ENCODE measurements at places on chromosomes 11 and 22.

DNA sequence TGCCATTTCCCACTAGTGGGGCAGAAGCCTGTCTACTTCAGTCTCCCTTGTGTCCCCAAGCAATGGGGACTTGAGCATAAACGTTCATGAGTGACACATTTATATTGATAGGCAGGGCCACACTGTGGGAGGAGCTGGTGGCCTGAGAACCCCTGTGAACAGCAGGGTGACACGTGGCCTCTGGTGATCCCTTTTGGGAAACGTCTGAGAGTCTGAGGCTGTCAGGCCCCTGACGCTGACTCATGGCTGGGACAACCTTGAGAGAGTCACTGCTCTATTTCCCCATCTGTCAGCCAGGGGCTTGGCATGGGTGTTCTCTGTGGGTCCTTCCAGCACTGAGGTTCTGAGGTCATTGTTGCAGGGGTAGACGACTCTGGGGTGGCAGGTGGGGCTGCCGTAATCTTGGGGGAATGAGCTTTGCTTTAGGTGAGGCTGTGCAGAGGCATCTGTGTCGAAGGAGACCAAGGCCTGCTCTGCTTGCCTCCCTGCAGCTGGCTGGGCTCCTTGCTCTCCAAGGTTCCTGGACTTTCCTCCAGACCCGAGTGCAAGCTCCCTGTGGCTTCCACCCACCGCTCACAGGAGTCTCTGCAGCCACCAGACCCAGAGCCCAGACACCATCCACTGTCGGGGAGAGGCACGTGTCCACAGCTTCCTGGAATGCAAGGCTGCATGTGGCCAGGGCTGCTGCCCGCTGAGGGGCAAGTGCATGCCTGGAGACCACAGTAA is 54.7 kb downstream of the SMIM38 start:
- DNase-seq: no peak

GRCh38 chr11:104934594-104934993 is 33.8 kb downstream of the CASP4 start:
- no peak for DNase-seq

DNA sequence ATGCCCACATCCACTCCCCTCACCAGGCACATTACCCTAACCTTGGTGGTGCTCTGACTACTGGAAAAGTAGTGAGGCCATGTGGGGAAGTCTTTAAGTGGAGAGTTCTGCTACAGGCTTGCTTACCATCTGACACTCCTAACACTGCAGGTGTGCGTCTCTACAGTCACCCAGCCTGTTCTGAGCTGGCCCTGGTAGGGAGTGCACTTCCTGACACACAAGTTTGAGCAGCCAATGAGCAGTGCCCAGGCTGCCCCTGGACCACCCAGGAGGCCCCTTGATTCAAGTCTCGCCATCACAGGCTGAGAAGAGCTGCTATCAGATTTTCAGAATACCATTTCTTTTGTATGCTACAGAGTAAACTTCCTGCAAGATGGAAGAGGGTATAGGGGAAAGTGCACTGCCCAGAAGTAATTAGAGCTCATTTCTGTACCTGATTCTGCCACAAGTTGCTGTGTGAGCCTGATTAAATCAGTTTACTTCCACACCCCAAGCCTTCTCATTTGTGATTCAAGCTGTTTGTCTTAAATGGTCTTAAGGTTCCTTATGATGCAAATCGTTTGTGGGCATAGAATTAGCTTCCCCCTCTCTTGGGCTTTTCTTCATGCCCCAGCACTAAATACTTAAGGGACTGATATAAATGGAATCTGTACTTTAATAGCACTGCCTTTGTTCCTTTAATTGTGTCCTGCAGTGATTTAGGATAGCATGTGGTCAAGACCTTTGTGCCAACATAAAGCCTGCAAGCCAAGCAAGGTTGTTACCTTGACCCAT is 22.2 kb downstream of the OPCML start:
- no peak for DNase-seq

GRCh38 chr11:96199563-96200025 is 143.4 kb downstream of the MAML2 start:
- DNase-seq: peak; percentile 60

GRCh38 chr22:44482776-44483175 is 15.3 kb downstream of the RTL6 start:
- DNase-seq: peak; percentile 5

- no peak for DNase-seq
Measured at GRCh38 chr11:65928667-65929066, 9.4 kb downstream of the DRAP1 start.

DNA sequence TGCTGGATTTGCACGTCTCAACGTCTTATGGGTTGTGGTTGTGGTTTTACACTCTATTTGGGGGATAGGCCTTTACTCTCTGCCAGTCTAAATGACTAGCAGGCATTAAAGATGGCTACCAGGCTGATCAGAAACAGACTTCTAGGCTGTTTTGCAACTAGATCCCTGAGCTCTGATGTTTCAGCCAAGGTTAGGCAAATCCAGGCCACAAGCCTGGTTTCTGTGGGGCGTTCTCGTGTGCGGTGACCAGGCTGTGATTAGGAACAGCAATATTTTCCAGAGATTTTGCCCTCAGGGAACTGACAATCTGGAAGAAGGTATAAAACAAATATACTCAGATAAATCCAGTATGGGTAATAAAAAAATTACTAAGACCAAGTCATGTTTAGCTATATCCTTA is 502.4 kb downstream of the INSC start:
- DNase-seq: no peak

DNA sequence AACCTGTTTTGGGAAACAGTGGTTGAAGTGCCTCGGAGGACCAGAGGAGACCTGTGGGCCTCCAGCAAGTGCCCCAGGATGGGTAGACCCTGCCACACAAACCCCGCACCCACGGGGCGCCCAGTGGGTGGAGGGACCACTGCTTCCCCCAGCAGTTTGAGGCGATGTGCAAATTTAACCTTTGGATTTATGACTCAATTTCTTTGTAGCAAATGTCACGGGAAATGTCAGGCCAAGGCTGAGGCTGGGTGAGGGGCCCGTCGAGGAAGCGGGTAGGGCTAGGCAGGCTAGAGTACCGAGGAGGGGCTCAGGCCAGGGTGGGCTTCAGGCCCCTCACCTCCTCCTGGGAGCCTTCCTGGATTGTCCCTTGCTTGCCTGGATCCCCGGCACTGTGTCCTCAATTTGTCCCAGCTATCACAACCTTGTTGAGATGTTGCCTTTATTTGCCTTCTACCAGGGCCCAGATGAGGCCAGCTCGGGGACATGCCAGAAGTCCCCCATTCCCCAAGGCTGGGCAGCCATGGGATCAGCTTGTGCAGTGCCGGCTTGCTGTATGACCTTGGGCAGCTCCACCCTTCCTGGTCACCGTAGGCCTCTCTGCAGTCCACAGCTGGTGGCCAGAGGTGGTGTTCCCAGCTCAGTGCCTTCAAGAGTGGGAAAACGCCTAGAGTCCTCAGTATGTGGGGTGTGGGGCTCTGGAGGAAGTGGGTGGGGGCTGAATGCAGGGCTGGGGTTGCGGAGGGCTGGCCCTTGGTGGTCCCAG is 39.5 kb upstream of the PRODH start:
- no peak for DNase-seq

DNA sequence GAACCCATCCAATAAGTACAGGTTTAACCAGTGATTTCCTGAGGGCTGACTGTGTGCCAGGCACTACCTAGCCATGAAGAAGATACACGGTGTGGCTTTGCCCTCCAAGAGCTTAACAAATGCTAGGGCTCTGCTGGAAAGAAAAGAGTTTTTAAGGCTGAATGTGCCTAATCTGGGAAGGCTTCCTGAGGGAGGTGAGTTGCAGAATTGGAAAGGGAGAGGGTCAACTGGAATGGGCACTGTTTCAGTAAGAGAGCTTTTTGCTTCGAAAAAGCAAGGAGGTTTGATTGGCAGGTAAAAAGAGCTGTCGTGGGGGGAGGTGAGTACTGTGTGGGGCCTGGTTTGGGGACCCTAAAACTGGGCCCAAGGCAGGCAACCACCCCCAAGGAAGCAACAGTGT is 2.7 kb downstream of the FAM83F start:
- no peak for DNase-seq

DNA sequence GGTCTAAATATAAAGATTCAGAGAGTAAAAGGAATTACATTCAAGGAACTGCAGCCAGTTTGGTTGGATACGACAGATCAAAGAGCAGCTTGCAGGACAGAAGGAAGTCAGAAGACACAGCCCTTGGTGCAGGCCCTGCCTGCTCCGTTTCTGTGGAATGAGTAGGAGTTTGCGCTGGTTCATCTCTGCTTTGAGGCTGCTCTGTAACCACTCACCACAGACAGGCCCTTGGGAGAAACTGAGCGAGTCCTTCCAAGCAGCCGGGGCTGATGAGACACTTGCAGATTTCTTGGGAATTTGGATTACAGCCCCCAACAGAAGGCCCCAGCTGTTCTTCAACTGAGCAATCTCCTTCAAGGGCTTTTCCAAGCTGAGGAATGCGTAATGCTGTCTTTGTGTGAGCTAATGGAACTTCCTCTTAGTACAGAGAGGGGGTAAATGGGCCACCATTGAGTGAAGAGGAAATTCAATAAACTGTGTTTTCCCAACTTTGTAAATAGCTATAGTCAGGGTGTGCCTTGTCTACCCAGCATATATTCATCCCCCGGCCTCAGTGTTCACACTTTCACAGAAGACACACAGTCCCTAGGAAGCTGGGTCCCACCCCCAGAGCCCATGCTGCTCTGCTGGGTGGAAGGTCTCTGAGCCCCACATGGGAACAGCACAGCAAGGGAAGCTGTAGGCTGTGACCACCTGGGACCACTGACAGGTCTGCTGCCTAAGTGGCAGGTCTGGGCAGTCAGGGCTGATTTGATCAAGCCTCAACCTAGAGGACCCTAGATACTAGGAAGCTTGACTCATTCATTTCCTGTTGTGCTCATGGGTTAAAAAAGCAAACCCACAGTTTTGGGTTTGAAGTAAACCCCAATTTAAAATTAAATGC is 16.6 kb downstream of the IL10RA start:
- DNase-seq: no peak

DNA sequence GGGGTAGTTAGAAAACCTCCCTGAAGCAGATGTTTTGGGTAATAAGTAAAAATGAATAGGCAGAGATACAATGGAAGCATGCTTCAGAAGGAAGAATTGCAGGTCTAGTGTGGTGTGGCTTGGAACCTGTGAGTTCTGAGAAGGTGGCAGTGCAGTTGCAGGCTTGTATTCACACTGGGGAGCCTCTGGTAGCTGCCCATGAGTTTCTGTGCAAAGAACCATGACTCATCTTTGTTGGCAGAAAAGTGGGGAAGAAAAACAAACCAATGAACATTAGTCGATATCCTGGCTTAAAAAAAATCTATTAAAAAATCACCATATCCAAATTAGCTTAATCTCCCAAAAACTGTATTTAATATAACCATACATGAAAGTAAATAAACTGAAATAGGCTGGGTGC is 232.6 kb downstream of the FAT3 start:
- no peak for DNase-seq

DNA sequence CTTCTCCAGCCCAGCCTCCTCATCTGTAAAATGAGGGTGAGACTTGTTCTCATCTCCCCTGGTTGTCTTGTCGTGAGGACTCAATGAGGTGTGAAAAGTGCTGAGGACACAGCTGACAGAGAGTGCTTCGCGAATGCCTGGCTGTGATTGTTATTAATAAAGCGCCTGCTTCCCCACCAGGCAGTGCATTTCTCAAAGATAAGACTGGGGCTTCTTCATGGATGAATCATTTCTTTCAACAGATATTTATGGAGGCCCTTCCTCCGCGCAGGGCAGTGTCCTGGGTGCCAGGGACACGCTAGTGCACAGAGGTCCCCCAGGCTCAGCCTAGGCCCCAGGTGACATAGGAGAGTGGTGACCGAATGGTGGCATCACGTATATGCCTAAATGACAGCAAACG is 34.3 kb upstream of the SHISAL1 start:
- DNase-seq: no peak

DNA sequence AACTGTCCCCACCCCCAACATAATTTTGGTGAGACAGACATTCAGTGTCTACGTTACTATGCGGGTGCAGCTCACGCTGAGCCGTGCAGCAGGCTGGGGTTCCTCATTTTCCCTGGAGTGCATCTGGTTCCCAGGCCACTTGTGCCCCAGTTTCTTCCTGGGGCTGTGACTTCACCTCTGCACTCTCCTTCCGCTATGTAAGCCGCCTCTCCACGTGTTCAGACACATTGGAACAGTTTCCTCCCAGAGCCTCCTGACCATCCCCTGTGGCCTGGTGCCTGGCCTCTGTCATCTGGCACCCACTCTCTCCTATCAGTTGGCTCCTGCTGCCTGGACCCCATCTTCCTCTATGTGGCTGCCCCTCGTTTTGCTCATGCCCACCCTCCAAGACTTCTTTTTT is 46.2 kb upstream of the A4GALT start:
- no peak for DNase-seq

- DNase-seq: no peak
Measured at GRCh38 chr11:12902791-12903486, 106.2 kb upstream of the RASSF10 start.

GRCh38 chr11:133198438-133198837 is 333.9 kb downstream of the OPCML start:
- no peak for DNase-seq

DNA sequence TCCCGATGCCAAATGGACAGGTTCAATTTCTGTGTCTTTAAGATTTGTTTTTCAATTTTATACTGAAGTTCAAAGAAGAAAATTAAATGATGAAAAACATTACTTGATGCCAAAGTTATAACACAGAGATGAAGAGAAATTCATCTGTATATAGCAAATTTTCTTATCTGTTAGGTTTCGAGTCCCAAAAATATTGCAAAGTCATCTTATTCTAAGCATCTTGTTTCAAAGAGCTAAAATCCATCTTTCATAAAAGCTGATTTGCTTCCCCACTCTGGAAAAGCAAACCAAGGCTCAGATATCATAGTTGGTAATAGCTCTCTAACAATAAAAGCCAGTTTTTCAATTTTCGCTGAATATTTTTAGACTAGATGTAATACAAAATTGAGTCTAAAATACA is 19.0 kb upstream of the CCDC89 start:
- DNase-seq: no peak

DNA sequence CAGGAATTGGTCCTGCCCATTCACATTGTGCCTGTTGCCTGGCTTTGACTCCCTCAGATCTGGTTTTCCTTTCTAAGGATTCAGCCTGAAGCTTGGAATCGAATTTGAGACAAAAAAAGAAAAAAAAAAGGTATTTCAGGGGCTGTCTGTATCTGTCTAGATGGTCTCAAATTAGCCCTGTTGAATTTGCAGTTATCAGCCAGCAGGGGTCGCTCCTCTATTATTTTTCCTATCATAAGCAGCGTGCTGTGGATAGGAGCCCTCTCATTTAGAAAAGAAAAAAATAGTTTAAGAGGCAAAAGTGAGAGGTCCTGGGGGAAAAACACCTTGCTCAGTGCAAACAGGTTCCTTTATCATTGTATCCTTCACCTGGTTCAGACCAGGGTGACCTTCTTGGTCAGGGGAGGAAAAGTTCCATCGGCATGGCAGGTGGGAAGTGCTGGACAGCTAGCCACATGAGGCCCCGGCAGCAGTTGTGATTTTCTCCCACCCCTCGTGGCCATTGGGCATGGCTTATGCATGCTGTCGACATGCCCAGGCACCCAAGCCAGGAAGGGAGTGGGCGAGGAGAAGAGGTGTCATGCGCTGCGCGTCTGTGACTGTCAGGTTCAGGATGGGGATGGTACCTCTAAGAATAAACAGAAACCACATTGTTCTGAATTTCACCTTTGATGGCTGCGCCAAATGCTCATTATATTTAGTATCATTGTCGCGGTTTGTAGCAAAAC is 13.1 kb downstream of the OR5AK2 start:
- no peak for DNase-seq
